ENCODE measurements at places on chromosomes 6 and 20. TPM values are rescaled to one million over a fixed set of nuclear protein-coding genes. Genes with fewer than 3 reads are reported as not detected.

Gene ZNF311
- 0.97 TPM for total RNA-seq

Gene PRELID3B
- total RNA-seq = 61.2 TPM

Gene WDR27
- total RNA-seq = 18.1 TPM

Gene PLCB4
- 3.2 TPM for total RNA-seq

Gene GTF2H4
- total RNA-seq = 14.7 TPM

Gene PACRG
- total RNA-seq = 0.97 TPM

Gene VSX1
- total RNA-seq = not detected

Gene SLC22A1
- total RNA-seq = 0.32 TPM

Gene AGPAT4
- total RNA-seq = 12.9 TPM

Gene CLDN20
- not detected for total RNA-seq

Gene SLA2
- not detected for total RNA-seq

Gene PPP1R16B
- not detected for total RNA-seq

Gene B4GALT5
- 33.7 TPM for total RNA-seq

Gene CDSN
- not detected for total RNA-seq

Gene TNXB
- 4.8 TPM for total RNA-seq

Gene KATNA1
- total RNA-seq = 18.0 TPM

Gene HAO1
- not detected for total RNA-seq

Gene PAX1
- total RNA-seq = not detected

Gene TSBP1
- total RNA-seq = under 0.01 TPM
